ENCODE measurements at places on chromosomes 4 and X. TPM values are rescaled to one million over a fixed set of nuclear protein-coding genes. Genes with fewer than 3 reads are reported as not detected.
A peak's percentile ranks its signal among the peaks of the same experiment; 100 is the strongest.

The CTAG1B gene
- not detected for total RNA-seq

DNA sequence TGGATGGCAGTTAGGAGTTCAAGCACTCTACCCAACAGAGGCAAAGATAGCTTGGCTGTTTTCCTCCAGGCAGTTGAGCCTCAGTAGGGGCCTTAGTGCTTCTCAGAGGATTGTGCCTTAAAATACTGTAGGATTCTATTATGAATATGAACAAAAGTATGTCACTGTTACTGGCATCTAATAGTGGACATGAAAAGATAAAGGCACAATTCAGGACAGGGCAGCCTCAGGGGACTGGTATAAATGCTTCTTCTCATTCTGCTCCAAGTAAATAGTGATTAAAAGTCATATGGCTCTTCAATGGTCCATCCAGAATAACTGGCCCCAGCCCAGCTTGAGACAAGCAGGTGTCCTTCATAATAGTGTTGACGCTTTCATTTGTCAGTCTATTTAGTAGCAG, 17.7 kb downstream of the COL4A6 start:
- no peaks in the 10 kb centered on the region for H3K36me3 ChIP-seq
- H3K27me3 ChIP-seq, result no peaks in the 10 kb centered on the region
- no peak overlapping the region for H3K4me3 ChIP-seq
- no peak overlapping the region for H3K27ac ChIP-seq
- DNase-seq, result no peak
- no peaks in the 10 kb centered on the region for H3K4me1 ChIP-seq

DNA sequence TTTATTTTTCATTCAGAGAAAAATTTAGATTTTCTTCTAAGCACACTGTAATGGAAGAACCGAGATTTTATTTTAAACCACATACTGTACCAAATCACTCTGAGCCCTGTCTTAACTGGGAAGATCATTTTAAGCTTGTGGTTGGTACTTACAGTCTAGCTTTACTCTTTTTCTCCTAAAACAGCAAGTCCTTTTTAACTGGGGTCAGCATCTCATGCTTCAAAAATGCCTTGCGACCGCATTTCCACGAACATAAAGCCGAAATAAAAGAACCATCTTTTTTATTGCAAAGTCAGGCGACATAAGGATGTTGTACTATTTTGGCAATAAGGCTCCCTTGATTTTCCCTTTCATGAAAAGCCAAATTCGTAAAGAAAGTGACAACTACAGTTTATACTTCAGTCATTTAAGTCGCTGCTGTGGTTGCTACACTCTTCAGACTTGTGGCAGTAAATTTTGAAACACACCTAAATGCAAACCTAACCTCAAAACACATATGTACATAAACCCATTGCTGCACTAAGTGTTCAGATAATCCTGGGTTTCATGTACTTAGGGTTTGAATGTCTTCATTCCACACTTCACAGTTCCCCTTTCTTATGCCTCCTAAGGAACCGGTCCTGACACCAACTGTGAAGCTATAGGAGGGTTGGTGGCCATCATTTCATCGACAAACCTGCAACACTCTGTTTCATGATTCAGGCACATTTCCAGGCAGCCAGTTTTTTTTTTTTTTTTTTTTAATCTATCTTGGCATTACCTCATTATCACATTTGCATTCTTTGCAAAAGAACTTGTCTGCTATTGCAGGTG, 3.0 kb downstream of the STOX2 start:
- no peak overlapping the region for H3K4me3 ChIP-seq
- H3K27me3 ChIP-seq, result peaks cover 17% of the 10 kb centered on the region

DNA sequence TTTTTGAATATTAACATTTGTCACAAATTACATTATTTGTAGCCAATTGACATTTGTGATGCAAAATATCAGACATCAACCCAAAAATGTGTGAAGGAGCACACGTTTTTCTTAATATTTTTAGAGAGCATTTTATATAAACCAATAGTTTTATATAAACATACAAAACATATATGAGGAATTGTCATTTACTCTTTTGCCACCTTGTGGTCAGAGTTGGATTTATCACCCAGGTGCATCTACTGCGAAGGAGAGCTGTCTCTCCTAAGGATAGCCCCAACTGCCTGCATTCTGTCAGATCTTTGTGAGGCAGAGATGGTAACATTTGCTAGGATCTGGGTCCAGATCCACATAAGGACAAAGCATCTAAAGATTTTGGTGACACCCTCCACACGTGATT, 2.5 kb upstream of the USP27X start:
- no peaks in the 10 kb centered on the region for H3K4me1 ChIP-seq
- peak; percentile 22 for DNase-seq
- no peaks in the 10 kb centered on the region for H3K36me3 ChIP-seq
- H3K27ac ChIP-seq, result no peak overlapping the region
- H3K4me3 ChIP-seq, result no peak overlapping the region

- no peak overlapping the region for H3K27ac ChIP-seq
- no peaks in the 10 kb centered on the region for H3K27me3 ChIP-seq
- H3K4me3 ChIP-seq, result no peak overlapping the region
- no peak for DNase-seq
- H3K4me1 ChIP-seq, result no peaks in the 10 kb centered on the region
- H3K36me3 ChIP-seq, result no peaks in the 10 kb centered on the region
These were observed 2700.3 kb downstream of the ARAP2 start for GRCh38 chr4:33543941-33544450.

DNA sequence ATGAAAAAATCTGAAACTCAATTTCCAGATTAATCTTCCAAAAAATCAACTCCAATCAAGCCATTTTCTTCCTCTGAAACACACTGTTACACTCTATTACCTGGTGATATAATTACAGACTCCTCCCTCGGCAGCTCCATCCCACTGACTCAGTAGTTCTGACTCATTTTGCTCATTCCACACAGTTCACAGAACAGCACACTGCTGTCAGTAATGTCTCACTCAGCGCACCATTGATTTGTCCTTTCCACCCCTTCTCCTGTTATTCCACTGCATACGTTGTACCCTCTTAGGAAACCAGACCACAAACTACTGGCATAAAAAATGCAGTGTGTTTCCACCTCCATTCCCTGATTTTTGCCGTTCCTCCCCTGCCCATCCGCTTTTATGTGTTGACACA, 212.7 kb downstream of the SLIT2 start:
- H3K36me3 ChIP-seq, result no peaks in the 10 kb centered on the region
- H3K4me1 ChIP-seq, result peaks cover 2% of the 10 kb centered on the region
- no peak overlapping the region for H3K27ac ChIP-seq

The FAM241A gene
- 1.2 TPM for total RNA-seq

- peak; percentile 22 for DNase-seq
- peaks cover 8% of the 10 kb centered on the region for H3K4me1 ChIP-seq
- H3K27me3 ChIP-seq, result no peaks in the 10 kb centered on the region
- peak overlapping the region; percentile 43 for H3K27ac ChIP-seq
- no peaks in the 10 kb centered on the region for H3K36me3 ChIP-seq
These were observed 137.0 kb downstream of the AMMECR1 start for GRCh38 chrX:110180928-110181310.

The SUPT20HL1 gene
- not detected for total RNA-seq

GRCh38 chrX:47191331-47191730, 2.3 kb upstream of the UBA1 start:
- H3K27ac ChIP-seq, result peak overlapping the region; percentile 43
- H3K27me3 ChIP-seq, result no peaks in the 10 kb centered on the region
- H3K4me1 ChIP-seq, result peaks cover 6% of the 10 kb centered on the region
- peak overlapping the region; percentile 59 for H3K4me3 ChIP-seq

The RXFP1 gene
- total RNA-seq, result 1.3 TPM

GRCh38 chrX:10089378-10089795, 67.4 kb upstream of the CLCN4 start:
- DNase-seq, result no peak
- no peaks in the 10 kb centered on the region for H3K36me3 ChIP-seq
- H3K27me3 ChIP-seq, result no peaks in the 10 kb centered on the region
- no peak overlapping the region for H3K4me3 ChIP-seq

DNA sequence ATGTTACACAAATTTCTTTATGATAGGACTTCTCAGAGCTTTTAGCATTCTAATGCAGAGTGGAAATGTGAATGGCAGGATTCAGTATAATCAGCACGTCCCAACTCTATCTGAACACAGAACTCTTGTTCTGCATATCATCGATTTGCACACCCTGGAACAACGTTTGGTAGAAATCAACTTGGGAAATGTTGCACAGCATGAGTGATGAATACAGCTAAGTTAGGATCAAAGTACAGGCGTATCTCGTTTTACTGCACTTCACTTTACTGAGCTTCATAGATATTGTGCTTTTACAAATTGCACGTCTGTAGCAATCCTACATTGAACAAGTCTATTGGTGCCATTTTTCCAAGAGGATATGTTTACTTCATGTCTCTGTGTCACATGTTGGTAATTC, 70.8 kb downstream of the SMARCA1 start:
- H3K4me1 ChIP-seq, result no peaks in the 10 kb centered on the region

DNA sequence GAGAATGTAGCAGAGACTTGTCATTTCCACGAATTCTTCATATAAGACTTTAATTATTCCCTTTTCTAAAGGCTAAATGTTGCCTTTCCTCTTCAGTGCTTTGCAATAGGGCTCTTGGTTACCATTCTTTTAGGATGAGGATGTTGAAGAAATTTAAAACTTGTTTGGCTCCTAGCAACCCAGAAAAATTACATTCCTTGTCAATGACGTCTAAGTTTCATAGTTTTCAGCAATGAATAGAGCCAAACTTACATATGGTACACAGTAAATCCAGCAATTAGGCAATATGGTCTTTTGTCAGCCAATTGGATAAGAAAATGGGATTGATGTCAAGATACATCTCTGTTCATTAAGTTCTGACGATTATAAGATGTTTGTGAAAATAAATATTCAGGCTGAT, 1639.6 kb upstream of the PCDH10 start:
- peak; percentile 45 for DNase-seq
- no peaks in the 10 kb centered on the region for H3K4me1 ChIP-seq
- no peak overlapping the region for H3K27ac ChIP-seq
- no peaks in the 10 kb centered on the region for H3K27me3 ChIP-seq
- H3K4me3 ChIP-seq, result no peak overlapping the region

- H3K4me1 ChIP-seq, result no peaks in the 10 kb centered on the region
- no peaks in the 10 kb centered on the region for H3K36me3 ChIP-seq
- H3K27ac ChIP-seq, result no peak overlapping the region
- H3K4me3 ChIP-seq, result no peak overlapping the region
- no peak for DNase-seq
These were observed 4.1 kb downstream of the RHOXF1 start for GRCh38 chrX:120111611-120112010.

DNA sequence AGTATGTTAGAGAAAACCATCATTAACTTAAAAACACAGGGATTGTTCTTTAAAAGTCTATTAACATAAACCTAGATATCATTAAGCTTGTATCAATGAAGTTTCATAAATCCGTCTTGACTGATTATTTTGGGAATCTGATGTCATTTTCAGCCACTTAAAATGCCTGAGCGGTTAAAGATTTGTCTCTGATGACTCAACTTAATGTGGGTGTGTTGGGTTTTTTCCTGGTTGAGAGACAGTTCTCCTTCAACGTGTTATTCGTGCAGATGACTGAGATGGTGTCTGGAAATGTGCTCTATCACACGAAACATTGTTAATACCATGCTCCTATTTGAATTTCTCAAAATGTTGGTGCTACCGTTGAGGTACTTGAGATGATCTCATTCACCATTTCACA, 227.3 kb upstream of the TENM3 start:
- DNase-seq, result peak; percentile 7
- no peaks in the 10 kb centered on the region for H3K4me1 ChIP-seq
- no peaks in the 10 kb centered on the region for H3K36me3 ChIP-seq
- no peak overlapping the region for H3K4me3 ChIP-seq

The NXF2B gene
- total RNA-seq, result not detected

GRCh38 chrX:123884809-123885408, 25.1 kb downstream of the XIAP start:
- H3K27ac ChIP-seq, result no peak overlapping the region
- no peaks in the 10 kb centered on the region for H3K36me3 ChIP-seq
- no peaks in the 10 kb centered on the region for H3K4me1 ChIP-seq
- H3K27me3 ChIP-seq, result no peaks in the 10 kb centered on the region
- H3K4me3 ChIP-seq, result no peak overlapping the region

- no peaks in the 10 kb centered on the region for H3K27me3 ChIP-seq
- no peak overlapping the region for H3K4me3 ChIP-seq
- no peak overlapping the region for H3K27ac ChIP-seq
These were observed 54.9 kb downstream of the STOX2 start for GRCh38 chr4:183960046-183960420.

The FREM3 gene
- total RNA-seq, result not detected

GRCh38 chr4:51884055-51884454, 41.1 kb downstream of the DCUN1D4 start:
- no peak overlapping the region for H3K27ac ChIP-seq
- no peaks in the 10 kb centered on the region for H3K27me3 ChIP-seq
- peaks cover under 1% of the 10 kb centered on the region for H3K36me3 ChIP-seq
- no peaks in the 10 kb centered on the region for H3K4me1 ChIP-seq

- no peak overlapping the region for H3K4me3 ChIP-seq
- no peaks in the 10 kb centered on the region for H3K4me1 ChIP-seq
- H3K36me3 ChIP-seq, result no peaks in the 10 kb centered on the region
- no peaks in the 10 kb centered on the region for H3K27me3 ChIP-seq
These were observed 49.2 kb downstream of the CENPVL3 start for GRCh38 chrX:51569561-51569960.

- no peak overlapping the region for H3K27ac ChIP-seq
- H3K36me3 ChIP-seq, result no peaks in the 10 kb centered on the region
- no peaks in the 10 kb centered on the region for H3K27me3 ChIP-seq
- DNase-seq, result no peak
- H3K4me1 ChIP-seq, result no peaks in the 10 kb centered on the region
- H3K4me3 ChIP-seq, result no peak overlapping the region
These were observed 24.5 kb downstream of the ZNF41 start for GRCh38 chrX:47458528-47458927.

GRCh38 chr4:24560868-24561368, 23.4 kb downstream of the DHX15 start:
- peak; percentile 47 for DNase-seq
- no peak overlapping the region for H3K27ac ChIP-seq
- H3K4me1 ChIP-seq, result peaks cover 9% of the 10 kb centered on the region
- no peak overlapping the region for H3K4me3 ChIP-seq
- H3K27me3 ChIP-seq, result no peaks in the 10 kb centered on the region
- no peaks in the 10 kb centered on the region for H3K36me3 ChIP-seq

GRCh38 chr4:188015025-188015940, 19.7 kb downstream of the ZFP42 start:
- DNase-seq, result no peak
- H3K4me1 ChIP-seq, result no peaks in the 10 kb centered on the region
- H3K4me3 ChIP-seq, result no peak overlapping the region
- H3K27me3 ChIP-seq, result no peaks in the 10 kb centered on the region

The FAM184B gene
- total RNA-seq, result under 0.01 TPM

GRCh38 chr4:30330894-30331652, 389.1 kb upstream of the PCDH7 start:
- no peak overlapping the region for H3K27ac ChIP-seq
- H3K36me3 ChIP-seq, result no peaks in the 10 kb centered on the region
- no peaks in the 10 kb centered on the region for H3K4me1 ChIP-seq
- H3K27me3 ChIP-seq, result no peaks in the 10 kb centered on the region

GRCh38 chr4:73540826-73541225, 59.3 kb downstream of the AFM start:
- no peaks in the 10 kb centered on the region for H3K36me3 ChIP-seq
- H3K4me3 ChIP-seq, result no peak overlapping the region
- DNase-seq, result no peak
- peaks cover 3% of the 10 kb centered on the region for H3K27me3 ChIP-seq
- no peaks in the 10 kb centered on the region for H3K4me1 ChIP-seq
- H3K27ac ChIP-seq, result no peak overlapping the region

GRCh38 chr4:165403637-165404036, 24.8 kb downstream of the CPE start:
- DNase-seq, result no peak
- no peak overlapping the region for H3K27ac ChIP-seq
- no peaks in the 10 kb centered on the region for H3K4me1 ChIP-seq
- H3K27me3 ChIP-seq, result no peaks in the 10 kb centered on the region
- no peaks in the 10 kb centered on the region for H3K36me3 ChIP-seq
- no peak overlapping the region for H3K4me3 ChIP-seq

- no peaks in the 10 kb centered on the region for H3K27me3 ChIP-seq
- H3K27ac ChIP-seq, result no peak overlapping the region
- no peak for DNase-seq
- no peaks in the 10 kb centered on the region for H3K36me3 ChIP-seq
- H3K4me3 ChIP-seq, result no peak overlapping the region
These were observed 225.4 kb upstream of the AGA start for GRCh38 chr4:177667687-177668086.

The GABRA4 gene
- not detected for total RNA-seq

Data from fibroblast of lung (primary cell).